ENCODE measurements at places on chromosomes 3 and 15.

DNA sequence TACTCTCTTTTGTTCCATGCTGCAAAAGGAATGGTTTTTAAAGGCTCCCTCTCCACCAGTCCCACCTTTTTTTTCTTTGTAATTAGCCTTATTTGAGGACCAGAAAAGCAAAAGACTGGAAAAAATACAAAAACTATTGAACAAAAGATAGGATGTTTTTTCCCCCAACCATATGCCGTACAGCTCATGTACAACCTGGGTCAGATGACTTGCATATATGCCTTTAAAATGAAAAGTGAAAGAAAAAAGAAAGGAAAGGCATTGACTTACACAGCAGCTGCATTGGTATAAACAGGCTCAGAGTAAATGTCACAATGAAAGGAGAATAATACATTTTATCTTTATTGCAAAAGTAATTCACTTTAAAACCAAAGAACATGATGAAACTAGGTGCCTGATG lies 69.5 kb upstream of the CMC1 start:
- no peak for DNase-seq

GRCh38 chr3:277873-278272 lies 81.3 kb downstream of the CHL1 start:
- no peak for DNase-seq

- no peak for DNase-seq
Measured at GRCh38 chr15:51838270-51838669, 8.8 kb downstream of the TMOD3 start.

GRCh38 chr3:30934208-30934550 lies 39.7 kb upstream of the GADL1 start:
- no peak for DNase-seq

- DNase-seq, result no peak
Measured at GRCh38 chr15:70558406-70559264, 204.7 kb downstream of the UACA start.

DNA sequence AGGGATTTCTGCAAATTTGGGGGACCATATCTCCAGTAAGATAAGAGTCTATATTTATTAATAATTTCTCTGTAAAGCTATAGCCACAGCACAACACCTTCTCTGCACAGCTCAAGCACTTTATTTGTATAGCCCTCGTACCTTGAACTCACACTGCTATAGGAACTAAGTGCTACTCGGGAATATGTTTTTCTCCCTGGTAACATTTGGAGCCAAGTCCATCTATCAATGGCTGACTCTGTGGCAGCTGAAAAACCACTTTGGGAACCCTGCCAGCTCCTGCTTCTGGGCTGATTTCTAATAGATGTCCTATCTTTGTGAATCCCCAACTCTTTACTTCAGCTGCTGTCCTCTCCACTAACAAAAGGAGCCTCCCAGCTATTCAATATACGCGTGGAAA lies 298.5 kb downstream of the GBE1 start:
- no peak for DNase-seq

DNA sequence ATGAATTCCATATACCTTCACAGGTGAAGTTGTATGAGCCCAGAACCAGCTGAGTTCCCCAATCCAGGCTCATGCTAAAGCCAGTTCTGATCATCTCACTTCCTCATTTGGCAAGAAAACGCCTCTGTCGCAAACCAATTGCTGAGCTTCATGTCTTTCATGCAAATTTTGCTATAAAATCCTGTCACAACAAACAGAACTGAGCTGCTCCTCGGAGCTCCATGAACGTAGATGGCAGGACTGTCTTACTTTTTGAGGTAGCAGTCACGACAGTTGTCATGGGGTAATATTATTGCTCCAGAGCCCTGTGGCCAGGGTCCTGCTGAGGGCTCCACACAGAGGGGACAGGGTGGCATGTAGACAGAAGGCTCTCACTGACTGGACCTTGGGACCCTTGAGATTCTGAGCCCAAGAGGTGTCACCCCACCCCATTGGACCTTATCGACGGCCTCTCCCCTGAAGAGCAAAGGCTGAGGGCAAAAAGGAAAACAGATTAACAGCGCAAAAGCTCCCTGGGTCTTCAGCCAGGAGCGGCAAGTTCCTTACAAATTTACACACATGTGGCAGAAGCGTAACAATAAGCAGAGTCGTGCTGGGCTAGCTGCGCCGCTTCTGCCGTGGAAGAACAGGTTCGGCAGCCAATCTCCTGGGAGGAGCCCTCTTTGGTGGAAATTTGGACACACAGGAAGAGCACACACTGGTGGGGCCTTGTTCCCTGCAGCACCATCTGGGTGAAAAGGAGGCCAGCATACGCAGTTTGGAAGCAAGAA lies 249.2 kb downstream of the OPA1 start:
- DNase-seq, result no peak

- no peak for DNase-seq
Measured at GRCh38 chr3:46714728-46715506, 2.8 kb downstream of the PRSS50 start.

- no peak for DNase-seq
Measured at GRCh38 chr3:30199096-30199759, 407.2 kb upstream of the TGFBR2 start.

DNA sequence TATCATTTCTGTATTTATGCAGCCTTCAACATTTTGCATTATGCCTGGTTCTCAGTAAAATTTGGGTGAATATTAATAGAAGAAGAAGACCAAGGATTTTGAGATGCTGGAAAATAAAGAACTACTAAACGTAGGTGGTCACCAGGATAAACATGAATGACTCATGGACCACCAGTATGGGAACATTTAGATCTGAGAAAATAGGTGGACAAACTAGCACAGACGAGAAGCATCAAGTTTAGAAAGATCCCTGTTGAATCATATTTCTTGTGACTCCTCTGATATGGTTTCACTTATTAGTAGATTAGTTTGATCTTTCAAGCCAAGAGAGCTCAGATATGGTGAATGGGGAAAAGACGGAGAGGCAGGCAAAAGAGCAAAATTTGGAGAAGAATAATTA lies 97.9 kb downstream of the RAP2B start:
- no peak for DNase-seq

- DNase-seq, result peak; percentile 80
Measured at GRCh38 chr3:52090131-52090932, 34.0 kb upstream of the DUSP7 start.

DNA sequence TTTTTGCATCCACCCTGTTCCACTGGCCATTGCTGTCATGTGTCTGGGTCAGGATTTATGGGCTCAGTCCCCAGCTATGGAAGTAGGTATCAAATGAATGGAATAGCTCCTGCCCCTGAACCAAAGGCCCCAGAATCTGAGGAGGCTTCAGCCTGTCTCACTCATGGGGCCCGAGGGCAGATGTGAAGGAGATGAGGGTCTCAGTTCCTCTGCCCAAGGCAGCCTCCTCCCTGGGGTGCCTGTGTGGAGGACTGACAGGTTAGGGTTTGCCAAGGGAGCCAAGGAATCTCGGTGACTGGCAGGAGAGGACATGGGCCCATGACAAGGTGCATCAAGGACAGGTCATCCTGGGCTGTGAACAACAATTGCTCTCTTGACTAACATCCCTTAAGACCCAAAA lies 70.4 kb downstream of the CPN2 start:
- DNase-seq, result no peak

GRCh38 chr3:15377961-15378791 lies 45.8 kb upstream of the SH3BP5 start:
- DNase-seq, result peak; percentile 88

- no peak for DNase-seq
Measured at GRCh38 chr15:98715890-98716443, 67.6 kb downstream of the IGF1R start.
